ENCODE measurements at places on chromosomes 11 and 22.

DNA sequence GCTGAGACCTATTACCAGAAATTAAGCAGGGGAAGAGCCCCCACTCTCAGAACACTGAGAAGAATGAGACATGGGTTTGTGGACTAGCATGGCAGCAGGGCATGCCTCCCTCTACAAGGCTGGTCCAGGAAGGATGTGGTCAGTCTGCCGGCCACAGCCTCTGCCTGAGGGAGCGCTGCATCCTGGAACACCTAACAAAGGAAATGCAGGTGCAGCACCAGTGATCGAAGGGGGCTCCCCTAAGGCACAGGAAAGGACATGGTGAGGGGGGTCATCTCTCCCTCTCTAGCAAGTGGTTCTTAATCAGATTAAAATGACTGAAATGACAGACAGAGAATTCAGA, 40.6 kb upstream of the ARL14EP start:
- no peak for DNase-seq

DNA sequence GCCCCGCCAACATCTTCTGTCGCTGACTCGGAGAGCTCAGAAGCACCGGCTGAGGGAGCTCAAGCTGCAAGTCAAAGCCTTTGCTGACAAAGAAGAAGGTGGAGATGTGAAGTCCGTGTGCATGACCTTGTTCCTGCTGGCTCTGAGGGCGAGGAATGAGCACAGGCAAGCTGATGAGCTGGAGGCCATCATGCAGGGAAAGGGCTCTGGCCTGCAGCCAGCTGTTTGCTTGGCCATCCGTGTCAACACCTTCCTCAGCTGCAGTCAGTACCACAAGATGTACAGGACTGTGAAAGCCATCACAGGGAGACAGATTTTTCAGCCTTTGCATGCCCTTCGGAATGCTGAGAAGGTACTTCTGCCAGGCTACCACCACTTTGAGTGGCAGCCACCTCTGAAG, 6.7 kb downstream of the RAG1 start:
- DNase-seq = no peak

GRCh38 chr11:122270535-122270934, 154.5 kb upstream of the BLID start:
- no peak for DNase-seq

- no peak for DNase-seq
Measured at GRCh38 chr11:102157219-102157618, 47.0 kb downstream of the YAP1 start.

DNA sequence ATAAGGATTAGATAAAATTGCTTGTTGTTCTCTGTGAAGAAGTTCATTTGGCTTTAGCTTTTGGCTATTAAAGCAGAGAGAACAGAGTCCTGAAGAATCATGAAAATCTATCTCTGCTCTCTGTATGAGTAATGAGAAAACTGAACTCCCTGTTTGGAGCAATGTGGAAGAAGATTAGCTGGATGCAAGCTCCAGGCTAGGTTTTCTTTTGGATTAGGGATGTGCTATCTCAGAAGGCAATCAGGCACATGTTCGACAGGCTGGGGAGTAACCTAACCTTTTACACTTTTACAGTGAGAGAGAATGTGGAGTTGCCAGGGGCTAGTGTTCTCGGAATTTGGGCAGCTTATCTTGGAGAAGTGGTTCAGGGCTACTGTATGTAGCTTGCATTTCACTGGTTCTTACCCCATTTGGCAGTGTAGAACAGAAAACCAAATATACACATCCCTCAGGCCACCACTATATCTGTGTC, 8.5 kb upstream of the SLN start:
- DNase-seq = no peak

DNA sequence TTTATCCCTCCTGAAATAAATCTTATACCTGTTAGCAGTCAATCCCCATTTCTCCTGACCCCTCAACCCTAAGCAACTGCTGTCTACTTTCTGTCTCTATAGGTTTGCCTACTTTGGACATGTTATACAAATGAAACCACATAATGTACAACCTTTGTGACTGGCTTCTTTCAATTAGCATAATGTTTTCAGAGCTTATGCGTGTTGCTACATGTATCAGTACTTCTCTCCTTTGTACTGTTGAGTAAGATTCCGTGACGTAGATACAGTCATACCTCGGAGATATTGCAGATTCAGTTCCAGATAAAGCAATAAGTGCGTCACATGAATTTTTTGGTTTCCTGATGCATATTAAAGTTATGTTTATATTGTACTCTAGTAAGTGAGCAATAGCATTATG, 127.3 kb downstream of the MORC2 start:
- no peak for DNase-seq

DNA sequence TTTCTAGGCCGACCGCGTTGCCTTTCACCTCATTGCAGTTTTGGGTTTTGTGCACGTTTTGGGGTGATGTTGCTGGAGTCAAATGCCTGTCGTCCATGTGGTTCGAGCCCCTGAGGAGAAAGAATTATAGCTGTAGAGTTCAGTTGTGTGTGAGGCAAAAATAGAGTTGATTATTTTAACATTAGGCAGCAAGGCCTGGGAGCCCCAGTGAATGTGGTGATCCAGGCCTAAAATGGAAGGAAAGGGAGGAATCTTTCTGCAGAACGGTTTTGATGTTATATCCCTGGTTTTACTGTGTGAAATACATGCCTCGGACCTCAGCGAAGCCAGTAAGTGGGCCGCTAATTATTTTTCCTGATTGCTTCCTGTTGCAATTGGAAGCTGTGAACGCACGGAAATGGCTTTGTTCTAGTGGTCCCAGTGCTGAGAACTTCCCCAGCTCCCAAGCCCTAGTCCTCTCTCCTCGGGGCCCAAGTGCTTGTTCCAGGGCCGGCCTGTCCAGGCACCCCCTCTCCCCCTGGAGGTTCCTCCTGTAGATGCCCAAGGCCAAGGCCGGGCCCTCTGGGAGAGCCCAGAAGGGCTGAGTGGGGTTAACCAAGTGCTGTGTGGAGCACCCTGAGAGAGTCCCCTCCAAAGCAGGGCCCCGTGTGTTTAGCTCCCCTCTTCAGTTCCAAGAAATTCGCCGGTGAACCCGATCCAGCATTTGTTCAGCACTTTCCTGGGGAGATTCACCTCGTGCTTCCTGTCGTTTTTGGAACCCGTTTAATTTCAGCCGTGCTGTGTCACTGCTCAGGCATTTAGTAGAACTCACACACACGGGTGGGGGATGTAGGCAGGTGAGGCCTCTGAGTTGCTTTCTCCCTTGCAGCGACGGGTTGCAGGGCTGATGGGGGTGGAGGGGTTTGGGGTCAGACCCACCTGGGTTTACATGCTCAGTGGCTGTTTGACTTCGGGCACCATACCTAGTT, 2.1 kb downstream of the LRP5 start:
- no peak for DNase-seq

DNA sequence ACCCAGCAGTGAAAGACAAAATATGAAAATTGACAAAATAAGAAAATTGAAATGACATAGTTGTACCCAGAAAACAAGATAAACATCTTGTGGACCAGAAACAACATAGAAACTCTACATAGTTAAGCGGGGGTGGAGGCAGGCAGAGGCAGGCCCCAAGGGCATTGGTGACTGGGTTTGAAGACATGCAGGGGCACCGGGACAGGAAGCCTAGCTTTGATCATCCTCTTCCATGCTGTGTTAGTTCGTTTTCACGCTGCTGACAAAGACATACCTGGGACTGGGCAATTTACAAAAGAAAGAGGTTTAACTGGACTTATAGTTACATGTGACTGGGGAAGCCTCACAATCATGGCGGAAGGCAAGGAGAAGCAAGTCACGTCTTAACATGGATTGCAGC, 33.5 kb upstream of the CRTAM start:
- no peak for DNase-seq

GRCh38 chr11:22539821-22540256, 85.8 kb downstream of the FANCF start:
- peak; percentile 97 for DNase-seq

DNA sequence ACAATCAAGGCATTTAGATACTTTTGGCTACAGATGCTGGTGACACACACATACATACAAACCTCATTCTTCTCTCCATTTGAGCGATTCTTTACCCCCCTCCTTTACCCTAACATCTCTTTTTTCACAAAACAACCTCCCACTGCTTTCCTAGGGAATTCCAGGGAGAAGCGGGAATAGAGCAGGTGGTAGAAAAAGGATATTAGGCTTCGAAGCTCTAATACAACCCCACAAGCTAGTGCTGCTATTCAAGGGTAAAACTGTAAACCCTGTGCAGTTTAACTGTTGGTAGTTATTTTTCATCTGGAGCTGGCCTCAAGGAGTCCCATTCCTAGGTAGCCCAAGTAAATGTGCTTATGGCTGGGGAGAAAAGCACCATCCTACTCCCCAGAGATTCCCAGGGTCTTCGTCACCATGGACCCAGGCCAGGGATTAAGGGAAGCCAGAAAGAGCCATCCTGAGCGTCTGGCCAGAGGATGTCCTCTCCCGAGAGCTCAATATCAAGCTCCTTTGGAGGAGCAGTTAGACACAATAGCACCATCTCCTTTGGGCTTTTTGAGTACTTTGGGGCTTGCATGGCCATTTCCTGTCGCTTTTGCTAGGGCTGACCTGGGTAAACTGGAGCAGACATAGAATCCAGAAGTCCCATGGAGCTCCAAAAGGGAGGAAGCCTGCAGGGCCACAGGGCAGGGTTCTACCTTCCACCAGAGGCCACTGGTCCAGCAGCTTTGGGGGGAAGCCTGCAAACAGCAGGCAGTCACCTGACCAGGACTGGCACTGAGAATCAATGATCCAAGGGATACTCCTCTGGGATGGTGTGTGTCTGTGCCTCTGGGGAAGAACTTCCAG, 3.1 kb downstream of the MAML2 start:
- DNase-seq = peak; percentile 56

DNA sequence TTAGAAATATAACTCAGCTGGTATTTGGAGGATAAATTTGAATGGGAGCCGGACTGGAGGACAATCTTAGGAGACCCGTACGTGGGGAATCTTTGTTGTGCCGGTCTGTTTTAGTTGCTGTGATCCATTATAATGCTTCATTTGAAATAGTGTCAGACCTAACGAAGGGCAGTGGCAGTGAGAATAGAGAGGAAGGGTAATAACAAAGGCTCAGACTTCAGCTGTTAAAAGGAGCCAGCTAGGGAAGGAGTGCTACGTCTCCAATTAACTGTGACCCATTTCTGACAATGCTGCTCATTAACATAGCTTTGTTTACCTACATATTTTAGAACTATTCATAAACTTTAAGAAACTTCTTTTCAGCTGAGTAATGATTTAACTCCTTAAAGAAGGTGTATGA, 246.9 kb downstream of the OPCML start:
- no peak for DNase-seq

DNA sequence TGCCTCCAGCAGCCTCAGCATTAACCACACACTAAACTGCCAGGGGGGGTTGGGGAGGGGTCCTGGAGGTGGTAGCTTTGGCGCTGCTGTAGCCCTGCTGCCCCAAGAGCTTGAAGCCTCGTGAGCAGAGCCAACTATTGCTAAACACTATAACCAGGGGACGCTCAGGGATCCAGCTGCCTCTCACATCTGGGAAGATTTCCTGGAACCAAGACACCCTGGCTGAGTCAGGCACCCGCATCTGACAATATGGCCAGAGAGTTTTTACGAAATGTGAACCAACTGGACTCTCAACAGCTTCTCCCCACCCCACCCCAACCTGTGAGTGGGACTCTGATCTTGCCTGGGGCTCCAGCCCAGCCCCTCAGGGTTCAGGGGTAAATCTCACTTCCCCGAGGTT, 14.3 kb downstream of the C1QTNF6 start:
- no peak for DNase-seq

DNA sequence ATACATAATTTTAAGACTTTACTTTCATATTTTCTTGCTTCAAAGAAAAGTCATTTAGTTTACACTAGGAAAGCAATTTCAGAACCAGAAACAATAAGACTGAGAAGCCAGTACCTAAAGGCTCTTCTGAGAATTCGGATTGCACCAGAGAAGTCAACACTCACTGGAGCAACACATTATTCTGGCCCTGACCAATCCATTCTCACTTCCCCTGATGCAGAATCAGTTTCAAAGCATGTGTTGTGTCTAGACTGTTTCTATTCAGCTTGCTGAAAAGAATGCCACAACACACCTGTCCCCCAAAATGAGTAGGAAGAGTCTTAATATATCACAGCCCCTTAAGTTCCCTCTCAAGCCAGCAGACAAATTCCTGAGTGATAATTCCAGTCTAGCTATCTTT, 1074.3 kb upstream of the TENM4 start:
- no peak for DNase-seq

GRCh38 chr22:49958931-49959781, 1.4 kb upstream of the PIM3 start:
- DNase-seq = no peak

DNA sequence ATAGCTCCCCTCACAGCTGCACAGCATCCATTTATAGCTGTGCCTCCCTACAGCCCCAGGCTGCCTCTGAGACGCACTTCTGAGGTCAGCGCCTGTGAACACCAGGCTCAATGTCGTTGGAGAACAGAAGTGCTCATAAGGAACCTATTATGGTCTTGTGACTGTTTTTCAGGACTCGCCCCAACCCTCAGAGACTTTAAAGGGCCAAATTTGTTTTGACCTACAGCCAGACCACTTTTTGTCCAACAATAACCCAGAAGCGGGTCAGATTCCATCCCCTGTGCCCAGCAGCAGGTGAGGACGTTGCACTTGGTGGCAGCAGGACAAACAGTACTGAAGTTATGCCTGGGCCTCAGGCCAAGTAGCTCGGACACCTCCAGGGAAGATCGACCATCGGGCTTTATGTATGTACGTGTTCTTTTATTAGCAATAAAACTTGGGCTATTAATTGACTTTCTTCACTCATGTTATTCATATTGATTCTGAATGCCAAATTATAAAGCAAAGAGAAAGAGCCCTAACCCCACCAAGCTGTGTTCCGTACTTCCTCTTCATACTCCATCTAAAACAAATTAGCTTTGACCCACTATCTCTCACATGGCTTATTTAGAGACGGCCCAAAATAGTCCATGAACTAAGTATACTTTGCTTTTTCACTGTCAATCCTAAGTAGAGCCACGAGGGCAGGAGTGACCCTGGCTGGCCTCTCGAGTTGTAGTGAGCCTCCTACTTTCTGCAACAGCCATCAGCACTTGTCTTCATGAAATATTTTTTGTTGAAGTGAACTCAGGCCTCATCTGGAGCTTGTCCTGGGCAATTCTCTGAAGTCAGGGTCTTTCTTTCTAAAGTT, 92.3 kb upstream of the PAX6 start:
- no peak for DNase-seq

- DNase-seq = no peak
Measured at GRCh38 chr11:1548221-1549070, 23.6 kb downstream of the DUSP8 start.

GRCh38 chr22:46770151-46770641, 7.7 kb downstream of the TBC1D22A start:
- DNase-seq = no peak

All from NCI-H446 (cell line).